ENCODE measurements at places on chromosomes 7 and 10.

DNA sequence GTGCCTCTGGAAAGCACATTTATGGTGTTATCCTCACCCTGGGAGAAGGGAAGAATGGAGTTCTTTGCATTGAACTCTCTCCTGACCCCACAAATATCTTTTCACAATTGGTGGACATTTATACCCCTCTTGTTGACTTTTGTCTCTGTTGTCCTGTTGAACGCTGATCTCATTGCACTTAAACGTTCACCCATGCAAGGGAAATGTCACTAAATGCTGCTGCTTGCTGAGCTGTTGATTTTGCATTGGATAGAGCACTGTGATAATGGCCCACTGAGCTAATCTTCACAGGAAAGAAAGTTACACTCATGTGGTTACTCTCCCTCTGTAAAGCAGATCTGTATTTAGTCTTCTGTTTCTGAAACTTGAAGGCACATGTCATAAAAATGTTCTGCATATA, 133.4 kb downstream of the FZD1 start:
- DNase-seq: no peak

- no peak for DNase-seq
These were observed 11.7 kb downstream of the CYP26A1 start for GRCh38 chr10:93085272-93085859.

DNA sequence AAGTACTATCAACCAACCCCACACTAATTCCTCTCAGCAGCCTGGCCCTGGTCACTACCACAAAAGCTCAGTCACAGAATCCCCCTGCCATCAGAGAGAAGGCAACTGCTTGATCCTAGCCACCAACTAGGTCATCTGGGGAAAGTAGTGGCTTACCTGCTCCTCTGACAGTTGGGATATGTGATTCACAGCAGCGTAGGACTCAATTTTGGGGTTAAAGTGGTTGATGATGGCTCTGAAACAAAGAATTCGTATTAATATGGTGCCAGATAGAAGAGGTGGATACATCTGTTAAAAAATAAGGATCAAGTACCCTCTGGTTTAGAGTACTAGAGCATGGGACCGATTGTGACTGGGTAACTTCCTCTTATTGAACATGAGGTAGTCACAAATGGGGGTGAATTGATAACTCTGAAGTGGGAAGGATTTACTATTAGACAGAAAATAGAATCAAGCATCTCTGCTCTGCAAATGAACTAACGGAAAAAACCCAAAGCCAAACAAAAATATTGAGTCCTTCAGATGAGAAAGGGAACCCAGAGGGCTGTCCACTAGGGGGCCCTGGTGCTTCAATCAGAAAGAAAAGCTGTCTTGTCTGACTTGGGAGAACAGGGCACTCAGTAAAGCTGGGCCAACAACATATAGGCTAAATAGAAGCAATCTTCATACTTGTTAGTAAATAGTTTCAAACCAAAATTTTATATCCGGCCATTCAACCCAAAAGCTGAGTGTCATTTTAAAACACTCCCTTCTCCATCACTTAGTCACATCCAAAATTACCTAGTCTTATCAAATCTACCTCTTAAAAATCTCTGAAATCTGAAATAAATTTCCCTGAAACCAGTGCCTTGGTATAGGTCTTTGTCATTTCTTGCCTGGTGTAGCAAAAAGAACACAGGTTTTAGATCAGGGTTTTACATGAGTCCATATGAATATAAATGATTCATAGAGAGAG, 45.9 kb upstream of the KCNIP2 start:
- peak; percentile 34 for DNase-seq

GRCh38 chr10:54469587-54470323, 331.3 kb downstream of the PCDH15 start:
- DNase-seq: no peak

- no peak for DNase-seq
These were observed 5.8 kb downstream of the C7orf57 start for GRCh38 chr7:48040944-48041652.

Data from activated CD8-positive, alpha-beta memory T cell treated with anti-CD3 and anti-CD28 coated beads for 4 hours (primary cell).